Stomach (tissue), 19 donors: ENCODE measurements at places on chromosomes 7 and 10. TPM values are rescaled to one million over a fixed set of nuclear protein-coding genes. Genes with fewer than 3 reads are reported as not detected.

The FIS1 gene
- polyA plus RNA-seq, result 193 TPM

GRCh38 chr10:21813946-21814345 is 189.6 kb downstream of the DNAJC1 start:
- no peak for DNase-seq

GRCh38 chr7:79495544-79496272 is 42.2 kb upstream of the MAGI2 start:
- DNase-seq, result no peak

- no peak for DNase-seq
Observed at GRCh38 chr10:14579405-14579804, 195.3 kb downstream of the FAM107B start.

DNA sequence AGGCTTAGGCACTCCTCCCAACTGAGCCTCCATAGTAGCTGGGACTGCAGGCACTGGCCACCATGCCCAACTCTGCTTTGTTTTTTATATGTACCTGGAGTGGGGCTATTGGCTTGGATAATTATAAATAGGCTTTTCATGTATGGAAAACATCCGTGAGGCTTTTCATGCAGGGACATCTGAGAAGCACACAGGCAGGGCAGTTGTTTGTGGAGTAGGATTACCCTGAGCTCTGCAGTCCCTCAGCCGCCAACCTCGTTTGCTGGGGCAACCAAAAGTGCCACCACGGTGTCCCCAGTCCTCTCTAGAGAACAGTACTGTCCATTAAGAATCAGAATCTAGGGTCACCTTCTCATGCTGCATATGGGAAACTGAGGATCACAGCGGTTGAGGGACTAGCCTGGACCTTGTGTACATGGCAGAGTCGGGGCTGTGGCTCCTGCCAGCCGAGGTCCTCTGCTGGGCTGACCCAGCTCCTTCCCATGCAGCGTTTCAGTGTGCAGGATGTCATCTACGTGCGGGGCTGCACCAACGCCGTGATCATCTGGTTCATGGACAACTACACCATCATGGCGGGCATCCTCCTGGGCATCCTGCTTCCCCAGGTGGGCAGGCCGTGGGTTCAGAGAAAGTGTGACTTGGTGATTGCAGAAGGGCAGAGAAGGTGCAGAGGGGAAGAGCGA is 54.5 kb downstream of the TSPAN15 start:
- no peak for DNase-seq

- peak; percentile 46 for DNase-seq
Observed at GRCh38 chr7:80722616-80723195, 84.3 kb downstream of the CD36 start.

GRCh38 chr7:55534262-55534915 is 37.9 kb downstream of the VOPP1 start:
- no peak for DNase-seq

The PNLIPRP1 gene
- 9.2 TPM for polyA plus RNA-seq

GRCh38 chr10:88212069-88212468 is 348.6 kb downstream of the PTEN start:
- DNase-seq, result no peak

The PUS7 gene
- 4.6 TPM for polyA plus RNA-seq

The PRRT4 gene
- 1.2 TPM for polyA plus RNA-seq

The PAOX gene
- 4.7 TPM for polyA plus RNA-seq

- DNase-seq, result no peak
Observed at GRCh38 chr10:132383751-132384196, 13.2 kb upstream of the PWWP2B start.

- DNase-seq, result no peak
Observed at GRCh38 chr10:125263551-125263950, 103.2 kb upstream of the CTBP2 start.

The FAS gene
- polyA plus RNA-seq, result 5.0 TPM

- no peak for DNase-seq
Observed at GRCh38 chr10:93028883-93029282, 31.7 kb upstream of the CYP26C1 start.
